ENCODE measurements at places on chromosomes 7 and 10. TPM values are rescaled to one million over a fixed set of nuclear protein-coding genes. Genes with fewer than 3 reads are reported as not detected.

Gene CYP3A5
- 0.06 TPM for polyA plus RNA-seq

Gene NEUROD6
- polyA plus RNA-seq = not detected

Gene ZNF33B
- 4.5 TPM for polyA plus RNA-seq

Gene STEAP2
- polyA plus RNA-seq = 4.9 TPM

Gene TSPAN15
- 1.8 TPM for polyA plus RNA-seq

Gene ZNF789
- 3.8 TPM for polyA plus RNA-seq

Gene SPDYE8
- polyA plus RNA-seq = not detected

Gene UTF1
- polyA plus RNA-seq = not detected

Gene TTYH3
- 25.9 TPM for polyA plus RNA-seq

Gene CPA2
- polyA plus RNA-seq = 0.33 TPM

Gene RTKN2
- polyA plus RNA-seq = 1.4 TPM

Gene UBE3C
- 78.8 TPM for polyA plus RNA-seq

Gene AZGP1
- polyA plus RNA-seq = 0.14 TPM

Gene TET1
- polyA plus RNA-seq = 0.37 TPM

Gene NPSR1
- polyA plus RNA-seq = not detected

Gene NPTX2
- 0.01 TPM for polyA plus RNA-seq

Gene PDK4
- polyA plus RNA-seq = not detected

Gene THSD7A
- polyA plus RNA-seq = not detected

Gene CD36
- polyA plus RNA-seq = 0.10 TPM

Gene TMEM168
- polyA plus RNA-seq = 15.8 TPM

Gene NAT16
- not detected for polyA plus RNA-seq

Gene SPDYE6
- polyA plus RNA-seq = not detected

Gene SAP25
- polyA plus RNA-seq = 0.18 TPM

Gene PNLIP
- polyA plus RNA-seq = not detected

Gene WAC
- polyA plus RNA-seq = 58.6 TPM

Gene SPAG6
- not detected for polyA plus RNA-seq

Gene SPAM1
- not detected for polyA plus RNA-seq

Gene WDR91
- 17.5 TPM for polyA plus RNA-seq

Gene AFAP1L2
- 40.4 TPM for polyA plus RNA-seq

Gene FGFBP3
- 0.11 TPM for polyA plus RNA-seq

Gene VOPP1
- polyA plus RNA-seq = 52.1 TPM

Gene LRRC61
- 0.93 TPM for polyA plus RNA-seq

Gene UCMA
- not detected for polyA plus RNA-seq

Gene SH2B2
- 1.3 TPM for polyA plus RNA-seq

Gene METTL27
- polyA plus RNA-seq = 11.0 TPM

Gene TBC1D12
- 1.6 TPM for polyA plus RNA-seq

Gene TMEM236
- polyA plus RNA-seq = 0.06 TPM

Gene C10orf62
- 0.05 TPM for polyA plus RNA-seq

Gene GIMAP2
- polyA plus RNA-seq = 0.31 TPM

Gene DPCD
- polyA plus RNA-seq = 57.6 TPM

Gene ZNF107
- polyA plus RNA-seq = 2.0 TPM

Gene SMKR1
- polyA plus RNA-seq = 0.86 TPM

Gene FAM25G
- polyA plus RNA-seq = 1.4 TPM

Gene ATRNL1
- polyA plus RNA-seq = 0.06 TPM

Gene CCDC146
- polyA plus RNA-seq = 0.48 TPM

Gene SCART1
- polyA plus RNA-seq = 0.67 TPM

Data from mammary epithelial cell (primary cell).